ENCODE measurements at places on chromosomes 1 and 21. TPM values are rescaled to one million over a fixed set of nuclear protein-coding genes. Genes with fewer than 3 reads are reported as not detected.

Gene LCE1B
- not detected for total RNA-seq

DNA sequence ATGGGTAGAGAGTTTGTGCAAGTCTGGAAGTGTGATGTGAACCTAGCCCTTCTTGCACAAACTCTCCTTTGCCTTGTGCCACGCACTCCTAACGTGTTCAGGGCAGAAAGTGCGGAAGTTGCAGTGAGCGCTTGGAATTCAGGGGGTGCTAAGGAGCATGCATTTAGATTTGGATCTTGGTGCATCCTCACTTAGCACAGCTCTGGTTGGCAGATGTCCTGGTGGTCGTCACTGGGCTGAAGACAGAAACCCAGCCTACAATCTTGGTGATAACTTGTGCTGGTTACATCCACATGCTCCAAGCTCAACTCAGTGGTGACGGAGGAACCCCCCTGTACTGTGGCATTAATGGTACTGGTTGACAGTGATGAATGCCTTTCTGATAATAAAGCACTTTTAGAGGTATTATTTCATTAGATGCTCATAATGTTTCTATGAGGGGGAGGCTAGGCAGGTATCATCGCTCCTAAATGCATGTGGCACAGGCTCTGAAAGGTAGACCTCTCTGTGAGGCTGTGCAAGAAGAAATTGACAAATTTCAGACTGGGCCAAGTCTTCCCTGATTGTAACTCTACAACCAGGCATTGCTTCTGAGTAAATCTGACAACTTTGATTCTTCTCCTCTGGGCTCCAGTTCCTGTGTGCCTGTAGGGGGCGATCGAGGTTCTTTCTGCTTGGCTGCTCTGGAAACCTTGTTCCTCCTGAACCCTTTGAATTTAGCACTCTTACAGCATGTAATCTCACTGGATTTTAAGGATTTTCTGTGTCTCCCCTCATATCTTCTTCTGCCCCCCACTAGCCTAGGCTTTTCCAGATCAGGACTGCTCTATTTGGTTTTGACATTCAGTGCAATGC, 40.6 kb downstream of the MAPKAPK2 start:
- peak; percentile 34 for DNase-seq

- no peak for DNase-seq
These were observed 683 bp downstream of the LRRC8D start for GRCh38 chr1:89821322-89822108.

DNA sequence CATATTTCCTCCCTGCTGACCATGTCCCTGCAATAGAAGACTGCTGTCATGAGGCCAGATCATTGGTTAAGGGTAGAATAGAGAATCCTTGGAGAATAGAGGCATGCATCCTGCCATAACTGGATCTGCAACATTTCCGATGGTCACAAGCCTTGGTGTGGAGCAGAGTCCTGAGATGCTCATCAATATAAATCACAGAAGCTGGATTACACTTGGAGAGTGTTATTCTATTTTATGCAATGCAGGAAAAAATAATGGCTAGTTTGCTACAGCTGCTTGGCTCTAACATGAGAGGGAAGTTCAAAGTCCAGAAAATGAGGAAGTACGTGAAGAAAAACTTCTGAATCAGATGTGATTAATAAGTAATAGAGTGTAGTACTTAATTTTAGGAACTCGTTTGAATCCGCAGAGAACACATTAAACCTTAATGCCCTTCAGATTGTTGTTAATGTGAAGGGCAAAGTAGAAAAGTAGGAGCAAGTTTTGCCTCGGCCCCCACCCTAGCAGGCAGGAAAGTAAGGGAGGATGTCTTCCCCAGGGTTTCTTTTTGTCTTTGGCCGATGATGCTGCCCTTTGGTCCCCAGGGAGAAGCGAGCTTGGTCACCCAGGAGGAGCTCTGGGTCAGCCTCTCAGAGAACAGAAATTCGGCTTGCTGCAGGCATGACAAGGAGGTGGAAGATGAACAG, 59.5 kb downstream of the KCNK1 start:
- DNase-seq, result no peak

- DNase-seq, result no peak
These were observed 4.3 kb downstream of the SERTAD4 start for GRCh38 chr1:210236840-210237409.

DNA sequence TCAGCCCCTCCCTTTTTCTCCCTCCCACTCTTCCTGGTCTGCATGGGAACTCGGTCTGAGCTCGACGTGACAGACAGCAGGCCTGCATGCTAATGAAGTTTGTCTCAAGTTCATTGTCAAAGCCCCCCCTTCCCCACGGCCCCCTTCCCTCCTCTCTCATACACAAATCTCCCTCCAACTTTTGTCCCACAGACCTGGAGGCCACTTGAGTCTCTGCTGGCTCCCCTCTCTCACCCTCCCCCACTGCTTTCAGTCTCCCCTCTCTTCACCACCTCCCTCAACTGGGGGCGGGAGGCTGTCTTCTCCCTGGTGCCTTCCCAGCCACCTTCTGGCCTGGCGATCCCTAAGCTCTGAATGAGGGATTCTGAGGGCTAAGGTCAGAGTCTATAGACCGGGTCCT, 61.3 kb downstream of the RHBG start:
- no peak for DNase-seq

GRCh38 chr1:145995964-145996432, 381 bp downstream of the TXNIP start:
- no peak for DNase-seq

All from NCI-H460 (cell line).